ENCODE measurements at places on chromosomes 6 and 20. TPM values are rescaled to one million over a fixed set of nuclear protein-coding genes. Genes with fewer than 3 reads are reported as not detected.

The NR2E1 gene
- not detected for total RNA-seq

The WTAP gene
- 44.6 TPM for total RNA-seq

The SLC35D3 gene
- not detected for total RNA-seq

The SIGLEC1 gene
- total RNA-seq = 23.2 TPM

The PRR18 gene
- total RNA-seq = not detected

The BPI gene
- total RNA-seq = not detected

The OTOR gene
- not detected for total RNA-seq

The CST4 gene
- not detected for total RNA-seq

The OR14J1 gene
- total RNA-seq = not detected

The RTN4IP1 gene
- 0.43 TPM for total RNA-seq

The ASIP gene
- total RNA-seq = not detected

The FAM162B gene
- total RNA-seq = not detected

The PRKN gene
- total RNA-seq = 2.6 TPM

The GABRR1 gene
- not detected for total RNA-seq

The LY86 gene
- not detected for total RNA-seq

The BHLHE23 gene
- not detected for total RNA-seq

The CLDN20 gene
- not detected for total RNA-seq

The CRYBG1 gene
- total RNA-seq = 6.5 TPM

The FILIP1 gene
- 13.6 TPM for total RNA-seq

The TREML2 gene
- total RNA-seq = not detected

The RIPPLY2 gene
- not detected for total RNA-seq

The PPP1R16B gene
- total RNA-seq = 26.4 TPM

The RRAGD gene
- 9.2 TPM for total RNA-seq

The CRISP3 gene
- total RNA-seq = not detected

The COL9A3 gene
- total RNA-seq = 13.8 TPM

The CAGE1 gene
- not detected for total RNA-seq

The RRP36 gene
- 20.6 TPM for total RNA-seq

The PRPH2 gene
- 0.11 TPM for total RNA-seq

The LCA5 gene
- total RNA-seq = 7.2 TPM

The HCK gene
- 16.8 TPM for total RNA-seq

The C4B gene
- total RNA-seq = 133 TPM

The APCDD1L gene
- 2.1 TPM for total RNA-seq

The LAMA2 gene
- total RNA-seq = 45.2 TPM

The R3HDML gene
- not detected for total RNA-seq

The ZFP57 gene
- total RNA-seq = not detected

The CHMP4B gene
- total RNA-seq = 42.8 TPM

The IL20RA gene
- not detected for total RNA-seq

The SIRPD gene
- total RNA-seq = not detected

The GJA10 gene
- total RNA-seq = not detected

The BNIP5 gene
- total RNA-seq = not detected

The PI16 gene
- 33.5 TPM for total RNA-seq

The ME1 gene
- 8.4 TPM for total RNA-seq

The ABRACL gene
- 27.6 TPM for total RNA-seq

The DNAH8 gene
- total RNA-seq = not detected

The B3GAT2 gene
- not detected for total RNA-seq

The JAG1 gene
- 101 TPM for total RNA-seq

The ABHD16B gene
- not detected for total RNA-seq

The GRM1 gene
- not detected for total RNA-seq

The SPDEF gene
- total RNA-seq = not detected

The LKAAEAR1 gene
- not detected for total RNA-seq

The GABRR2 gene
- total RNA-seq = 0.32 TPM

The MLN gene
- total RNA-seq = not detected
